NB4 (cell line): ENCODE measurements at places on chromosomes 1 and 21.

GRCh38 chr1:209862391-209863356, 34.9 kb downstream of the UTP25 start:
- DNase-seq: no peak

DNA sequence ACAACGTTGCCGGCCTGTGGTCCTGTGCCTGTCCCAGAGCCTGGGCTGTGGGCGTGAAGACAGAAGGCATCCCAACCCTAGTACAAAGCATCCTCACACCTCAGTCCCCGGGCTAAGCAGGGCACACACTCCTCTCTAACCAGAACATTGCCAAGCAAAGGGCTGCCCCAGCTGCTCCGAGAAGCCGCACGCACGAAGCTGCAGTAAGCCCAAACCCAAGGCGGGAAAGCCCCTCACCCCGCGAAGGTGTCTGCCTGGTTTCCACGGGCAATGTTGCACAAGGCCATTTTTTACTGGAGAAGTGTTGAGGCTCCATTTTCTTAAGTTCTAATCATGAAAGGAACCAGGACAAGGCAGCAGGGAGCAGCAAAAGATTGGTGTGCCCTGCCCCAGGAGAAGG, 519.0 kb downstream of the NPHP4 start:
- DNase-seq: no peak

DNA sequence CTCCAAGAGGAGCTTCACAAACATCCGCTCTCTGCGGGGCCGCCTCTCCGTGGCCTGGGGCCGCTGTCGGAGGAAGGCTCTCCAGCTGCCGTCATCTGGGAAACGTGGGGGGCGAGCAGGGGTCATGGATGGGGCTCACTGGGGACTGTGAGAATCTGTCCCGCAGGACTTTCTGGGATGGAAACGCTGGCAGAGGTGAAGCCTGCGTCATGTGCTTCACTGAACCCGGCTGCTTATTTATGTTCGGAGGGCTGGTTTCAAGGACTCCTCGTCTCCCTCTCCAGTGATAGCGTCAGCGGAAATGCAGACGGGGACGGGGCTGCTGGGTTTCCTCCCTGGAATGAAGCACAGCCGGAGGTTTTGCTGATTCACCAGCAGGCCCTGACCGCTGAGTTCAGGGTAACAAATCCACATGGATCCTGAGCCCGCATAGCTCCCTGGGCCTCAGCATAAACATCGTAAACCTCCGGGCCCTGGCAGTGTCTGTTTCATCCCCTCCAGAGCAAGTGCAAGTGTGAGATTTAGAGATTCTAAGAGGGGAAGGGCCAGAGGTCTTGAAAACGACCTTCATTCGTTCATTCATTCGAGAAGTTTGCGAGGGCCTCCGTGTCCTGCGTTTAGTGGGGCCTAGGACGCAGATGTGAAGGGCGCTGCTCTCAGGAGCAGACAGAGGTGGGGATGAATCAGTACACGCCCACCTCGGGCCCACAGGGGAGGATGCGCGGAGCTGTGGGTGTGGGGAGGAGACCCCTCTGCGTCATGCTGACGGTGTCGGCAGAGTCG, 7.0 kb upstream of the POFUT2 start:
- DNase-seq: no peak

DNA sequence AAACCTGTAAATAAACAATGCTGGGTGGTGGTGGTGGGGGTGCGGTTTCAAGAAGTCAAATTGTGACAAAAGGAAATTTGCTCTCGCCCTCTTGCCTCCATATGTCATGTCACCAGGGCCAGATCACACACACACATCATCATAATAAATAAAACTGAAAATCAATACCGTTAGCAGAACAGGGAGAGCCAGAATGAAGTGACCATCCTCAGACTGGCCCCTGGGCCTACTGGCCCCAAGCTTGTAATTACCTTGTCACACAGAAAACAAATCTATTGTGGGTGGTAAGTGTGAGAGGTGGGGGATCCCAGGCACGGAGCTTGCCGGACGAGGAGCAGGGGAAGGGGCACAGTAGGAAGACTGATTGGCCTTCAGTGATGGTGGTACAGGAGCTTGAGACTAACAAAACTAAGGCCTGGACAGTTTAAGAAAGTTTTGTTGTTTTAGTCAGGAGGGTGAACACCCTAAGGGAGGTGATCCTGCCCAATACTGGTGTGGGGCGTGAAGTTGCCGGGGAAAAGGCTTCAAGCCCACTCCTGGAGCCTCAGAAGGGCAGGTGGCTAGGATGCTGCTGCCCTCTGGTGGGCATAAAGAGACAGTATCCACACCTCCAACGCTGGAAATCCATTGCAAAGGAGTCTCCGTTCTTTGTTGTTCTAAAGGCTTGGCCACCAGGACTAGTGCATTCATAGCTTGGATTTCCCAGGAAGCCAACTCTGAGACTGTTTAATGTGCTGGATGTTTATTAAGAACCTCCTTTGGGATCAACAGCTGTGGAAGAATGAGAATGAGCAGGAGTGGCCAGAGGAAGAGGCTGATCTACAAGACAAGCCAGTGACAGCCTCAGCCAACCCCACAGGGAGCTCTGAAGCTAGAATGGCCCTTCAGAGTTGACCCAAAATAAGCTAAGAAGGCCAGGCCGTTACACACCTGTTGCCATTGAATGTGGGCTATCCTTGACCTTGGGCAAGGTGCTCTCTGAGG, 8.1 kb upstream of the C1orf216 start:
- DNase-seq: peak; percentile 68

DNA sequence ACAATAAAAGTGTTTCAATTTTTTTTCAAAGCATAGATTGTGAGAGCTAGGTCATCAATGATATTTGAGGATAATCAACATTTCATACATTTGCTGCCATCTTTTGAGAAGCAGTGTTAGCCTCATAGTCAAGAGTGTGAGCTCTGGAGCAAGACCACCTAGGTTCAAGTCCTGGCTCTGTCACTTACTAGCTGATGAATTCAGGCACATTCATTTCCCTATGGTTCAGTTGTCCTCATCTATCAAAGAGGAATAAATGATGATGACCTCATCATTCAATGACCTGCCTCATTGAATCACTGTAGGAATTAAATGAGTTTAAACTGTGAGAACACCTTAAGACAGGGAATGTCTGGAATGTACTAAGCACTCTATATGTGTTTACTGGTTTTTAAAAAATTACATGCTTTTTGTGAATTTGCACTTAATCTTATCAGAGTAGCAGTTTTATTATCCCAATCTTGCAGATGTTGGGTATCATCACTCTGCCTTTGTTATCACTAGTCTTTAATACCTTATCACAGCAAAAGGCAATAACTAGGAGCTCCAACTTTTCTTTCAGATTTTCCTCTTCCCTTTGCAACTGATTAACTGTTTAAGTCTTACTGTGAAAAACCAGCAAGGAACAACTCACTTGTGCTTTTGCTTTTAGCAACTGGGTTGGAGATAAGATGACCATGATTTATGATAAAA, 47.4 kb downstream of the SLC30A10 start:
- no peak for DNase-seq
